ENCODE measurements at places on chromosomes 2 and 18.
A peak's percentile ranks its signal among the peaks of the same experiment; 100 is the strongest.

GRCh38 chr2:16336491-16336890 is 329.1 kb downstream of the CYRIA start:
- DNase-seq: no peak

GRCh38 chr2:151614159-151614558 is 120.1 kb downstream of the NEB start:
- DNase-seq: no peak

DNA sequence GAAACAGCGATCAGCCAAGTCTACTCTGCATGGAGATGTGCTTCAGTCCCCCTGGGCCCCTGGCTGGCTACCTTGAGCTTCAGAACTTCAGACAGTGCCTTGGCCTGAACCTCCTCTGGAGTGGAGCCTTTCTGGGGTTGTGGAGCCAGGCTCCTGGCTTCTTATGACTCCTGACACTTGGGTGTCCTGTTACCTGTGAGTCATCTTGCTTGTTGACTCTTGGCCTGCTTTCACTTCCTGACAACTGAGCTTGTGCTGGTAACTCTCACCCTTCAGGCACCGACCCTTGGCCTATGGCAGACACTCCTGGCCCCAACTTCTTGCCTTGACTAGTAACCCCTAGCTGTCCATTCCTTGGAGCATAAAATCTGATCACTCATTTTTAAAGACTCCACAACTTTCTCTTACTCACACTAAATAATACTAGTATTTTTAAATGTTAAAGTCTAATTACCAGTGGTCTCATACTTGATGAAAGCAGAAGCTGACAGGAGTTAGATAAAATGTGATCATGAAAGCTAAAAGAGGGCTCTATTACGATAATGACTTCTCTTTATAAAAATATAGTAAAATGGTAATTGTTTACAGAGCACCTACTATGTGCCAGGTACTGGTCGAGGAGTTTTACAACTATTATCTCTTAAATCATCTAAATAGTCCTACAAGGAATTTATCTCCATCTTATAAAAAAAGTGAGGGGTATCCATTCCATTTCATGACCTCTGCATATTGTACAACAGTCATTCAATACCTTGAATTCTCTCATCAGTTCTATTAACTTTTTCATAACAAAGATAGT is 46.3 kb upstream of the VIT start:
- no peak for DNase-seq

- DNase-seq: no peak
Observed at GRCh38 chr2:201436141-201436540, 15.1 kb downstream of the TRAK2 start.

GRCh38 chr2:130728007-130728454 is 839 bp upstream of the GPR148 start:
- no peak for DNase-seq

- no peak for DNase-seq
Observed at GRCh38 chr2:17441055-17441771, 77.0 kb downstream of the RAD51AP2 start.

- DNase-seq: no peak
Observed at GRCh38 chr2:64866797-64867196, 122.4 kb upstream of the SLC1A4 start.

GRCh38 chr2:118272391-118272790 is 184.1 kb downstream of the INSIG2 start:
- DNase-seq: no peak

- no peak for DNase-seq
Observed at GRCh38 chr2:86366651-86367498, 29.4 kb upstream of the REEP1 start.

GRCh38 chr2:71006323-71006722 is 11.7 kb upstream of the TEX261 start:
- DNase-seq: no peak

GRCh38 chr2:172253190-172254052 is 150.7 kb upstream of the DLX2 start:
- peak; percentile 48 for DNase-seq

- DNase-seq: no peak
Observed at GRCh38 chr2:168245074-168245825, 2.1 kb downstream of the STK39 start.

GRCh38 chr18:49723648-49724180 is 89.6 kb downstream of the ACAA2 start:
- no peak for DNase-seq

GRCh38 chr2:131425231-131425941 is 50.5 kb upstream of the TUBA3D start:
- DNase-seq: no peak

DNA sequence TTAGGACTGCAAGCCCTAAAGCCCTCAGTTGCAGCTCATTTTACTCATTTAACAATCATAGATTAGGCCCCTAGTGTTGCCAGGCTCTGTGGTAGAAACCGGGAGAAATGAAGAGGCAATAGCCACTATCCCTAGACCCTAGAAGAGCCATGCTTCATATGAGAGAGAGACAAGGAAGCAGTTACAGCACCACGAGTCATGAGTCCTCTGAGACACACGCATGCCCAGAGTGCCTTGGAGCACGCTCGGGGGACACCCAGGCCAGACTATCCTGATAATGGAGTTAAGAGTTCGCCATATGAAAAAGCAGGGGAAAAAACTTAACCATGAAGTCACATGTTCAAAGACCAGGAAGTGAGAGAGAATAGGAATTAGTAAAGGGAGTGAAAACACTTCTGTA is 321.5 kb upstream of the PKDCC start:
- DNase-seq: no peak

GRCh38 chr18:62637403-62637802 is 77.9 kb upstream of the PHLPP1 start:
- DNase-seq: no peak

GRCh38 chr2:42560899-42561298 is 7.5 kb upstream of the MTA3 start:
- no peak for DNase-seq

- DNase-seq: no peak
Observed at GRCh38 chr2:128775914-128776285, 457.2 kb upstream of the HS6ST1 start.

DNA sequence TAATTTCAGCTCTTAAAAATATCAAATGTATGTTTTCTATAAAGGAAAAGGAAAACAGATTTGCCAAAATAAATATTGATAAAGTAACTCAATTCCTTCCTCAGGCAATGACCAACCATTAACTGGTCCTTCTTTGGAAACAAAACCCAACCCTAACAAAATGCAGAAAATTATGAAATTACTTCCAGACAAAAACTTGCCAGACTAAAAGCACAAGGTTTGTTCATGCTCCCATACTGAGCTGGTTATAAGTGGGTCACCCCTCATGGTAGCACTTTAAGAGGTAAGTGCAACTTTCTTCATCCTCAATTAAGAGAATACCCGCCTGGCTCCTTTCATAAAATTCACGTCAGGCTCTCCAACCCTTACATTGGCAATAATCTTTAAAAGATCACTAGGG is 31.1 kb upstream of the TTC32 start:
- no peak for DNase-seq

All from activated T-helper 9 cell treated with anti-CD3 and anti-CD28 coated beads, Interleukin-2, amount 50 U/mL, for 16 hours (primary cell).